CD14-positive monocyte (primary cell): ENCODE measurements at places on chromosomes 1 and 21.

- no peak for DNase-seq
Observed at GRCh38 chr1:98929437-98929836, 75.2 kb downstream of the PLPPR5 start.

DNA sequence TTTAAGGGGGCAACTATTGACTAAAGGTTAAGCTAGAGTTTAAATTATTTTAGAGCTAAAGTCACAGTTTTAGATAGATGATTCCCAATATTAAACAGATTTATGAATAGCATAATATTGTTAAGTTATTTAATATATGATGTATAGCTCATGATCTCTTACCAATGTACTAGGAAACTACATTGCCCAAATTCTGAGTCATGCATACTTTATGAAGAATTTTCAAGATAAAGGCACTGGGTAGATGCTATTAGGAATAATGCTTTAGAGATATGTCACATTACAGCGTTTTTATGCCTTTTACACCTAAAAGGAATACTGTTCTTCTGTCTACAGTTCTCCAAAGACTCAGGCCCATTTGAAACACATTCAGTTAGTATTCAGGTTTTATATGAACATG, 215.1 kb downstream of the NCAM2 start:
- no peak for DNase-seq

DNA sequence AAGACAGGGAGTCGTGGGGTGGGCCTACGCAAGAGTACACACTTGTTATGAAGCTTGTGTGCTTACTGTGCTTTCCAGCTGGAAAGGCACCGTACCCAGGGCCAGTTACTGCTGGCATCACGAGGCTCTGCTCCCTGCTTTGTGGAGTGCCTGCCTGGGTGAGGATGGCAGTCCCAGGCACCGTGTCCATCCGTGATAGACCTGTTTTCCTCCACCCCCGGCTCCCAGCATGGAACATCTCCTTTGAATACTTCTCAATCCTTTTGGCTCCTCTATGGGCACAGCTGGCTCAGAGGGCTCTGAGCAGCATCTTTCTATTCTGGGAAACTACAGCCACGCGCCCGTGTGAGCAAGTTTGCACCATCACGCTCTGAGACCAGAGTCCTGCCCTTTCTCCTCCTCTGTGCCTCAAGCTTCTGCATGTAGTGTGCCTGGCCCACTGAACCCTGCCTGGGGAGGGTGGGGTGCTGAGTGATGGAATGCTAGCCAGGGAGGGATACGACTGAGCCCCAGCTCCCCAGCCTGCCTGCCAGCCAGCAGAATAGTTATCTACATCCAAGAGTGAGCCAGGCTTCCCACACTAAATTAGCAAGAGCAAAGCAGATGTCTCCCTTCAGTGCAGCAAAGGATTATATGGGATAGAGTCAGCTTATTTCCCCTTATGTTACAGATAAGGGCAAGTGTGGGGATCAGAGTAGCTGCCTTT, 7.1 kb upstream of the TNR start:
- no peak for DNase-seq

DNA sequence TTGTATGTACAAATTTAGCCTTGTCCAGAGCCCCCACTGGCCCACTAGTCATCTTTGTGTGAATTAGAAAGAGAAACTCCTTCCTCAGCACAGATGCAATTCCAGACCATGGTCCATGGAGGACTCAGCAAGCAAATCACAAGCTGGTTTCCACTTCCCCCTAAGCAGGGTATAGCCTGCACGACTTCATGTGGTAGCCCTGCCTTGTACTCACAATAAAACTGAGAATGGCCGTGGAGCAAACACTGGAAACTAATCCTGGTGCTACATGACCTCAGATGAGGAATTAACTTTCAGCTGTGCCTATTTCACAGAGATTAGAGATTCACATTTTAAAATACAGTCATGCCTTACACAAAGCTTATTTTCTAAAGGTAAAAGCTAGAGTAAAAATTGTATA, 32.5 kb downstream of the KCNH1 start:
- DNase-seq: no peak

DNA sequence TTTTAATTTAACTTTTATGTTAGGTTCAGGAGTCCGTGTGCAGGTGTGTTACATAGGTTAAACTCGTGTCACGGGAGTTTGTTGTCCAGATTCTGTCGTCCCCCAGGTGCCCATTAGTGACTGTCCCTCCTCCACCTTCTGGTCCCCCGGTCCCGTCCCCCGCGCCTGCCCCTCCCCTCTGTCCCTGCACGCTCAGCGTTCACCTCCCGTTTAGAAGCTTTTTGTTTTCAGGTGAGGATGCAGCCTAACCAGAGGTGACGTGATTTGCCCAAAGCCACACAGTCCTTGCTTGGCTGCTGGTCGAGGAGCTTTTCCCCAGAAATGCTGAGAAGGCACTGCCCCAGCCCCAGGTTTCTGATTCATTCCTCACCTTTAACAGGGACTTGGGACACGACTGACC, 844 bp downstream of the C1orf146 start:
- DNase-seq: no peak

DNA sequence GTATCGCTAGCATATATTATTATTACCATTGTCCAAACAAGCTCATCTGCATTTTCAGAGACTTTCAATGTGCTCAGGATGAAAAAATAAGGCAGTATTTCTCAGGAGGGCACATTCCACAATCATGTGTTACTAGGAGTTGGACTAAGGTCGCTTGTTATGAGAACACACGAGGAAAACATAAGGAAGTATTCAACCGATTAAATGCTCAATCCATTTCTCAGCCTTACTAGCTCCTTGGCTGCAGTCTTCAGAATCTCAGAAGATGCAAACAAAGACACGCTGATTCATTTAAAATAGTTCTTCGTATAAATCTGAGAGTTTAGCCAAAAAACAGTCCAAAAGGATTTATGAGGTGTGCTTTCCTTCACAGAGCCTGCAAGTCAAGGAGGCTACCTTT, 82.0 kb upstream of the JAK1 start:
- no peak for DNase-seq

DNA sequence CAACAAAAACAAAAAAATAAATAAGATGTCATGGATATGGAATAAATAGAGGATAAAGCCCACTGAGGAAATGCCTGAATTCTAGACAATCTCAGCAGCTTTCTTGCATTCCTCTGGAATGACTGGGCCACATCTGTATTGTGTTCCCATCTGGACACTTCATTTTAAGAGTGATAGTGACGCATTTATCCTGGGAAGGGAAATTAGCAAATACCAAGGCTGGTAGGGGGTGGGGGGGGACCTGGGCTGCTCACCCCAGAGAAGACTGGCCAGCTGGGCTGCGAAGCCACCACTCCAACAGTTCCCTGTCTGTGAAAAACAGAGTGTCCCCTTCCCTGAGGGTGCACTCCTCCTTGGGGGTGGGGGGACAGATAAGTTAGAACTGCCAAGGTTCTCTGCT, 106.3 kb downstream of the HIVEP3 start:
- no peak for DNase-seq

DNA sequence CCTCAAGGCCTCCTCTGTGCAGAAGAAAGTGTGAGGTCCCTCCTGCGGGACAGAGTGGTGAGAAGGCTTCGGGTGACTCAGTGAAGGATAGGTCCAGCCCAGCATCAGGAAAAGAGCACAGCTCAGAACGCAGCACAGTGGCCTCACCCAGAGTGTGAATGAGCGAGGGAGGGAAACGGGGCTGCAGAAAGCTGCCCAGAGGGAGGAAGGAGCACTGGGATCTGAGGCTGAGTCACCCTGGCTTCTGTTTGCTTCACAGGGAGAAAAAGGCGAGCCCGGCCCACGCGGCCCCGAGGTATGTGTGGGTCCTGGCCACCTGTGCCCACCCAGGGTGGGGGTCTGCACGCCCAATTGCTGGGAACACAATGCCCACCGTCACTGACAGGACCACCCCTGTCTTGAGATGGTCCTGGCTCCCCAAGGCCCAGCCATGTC, 24.3 kb downstream of the COL6A2 start:
- no peak for DNase-seq

- no peak for DNase-seq
Observed at GRCh38 chr1:14267991-14268390, 330.5 kb upstream of the KAZN start.

- no peak for DNase-seq
Observed at GRCh38 chr1:162857850-162858249, 3.1 kb downstream of the CCDC190 start.

DNA sequence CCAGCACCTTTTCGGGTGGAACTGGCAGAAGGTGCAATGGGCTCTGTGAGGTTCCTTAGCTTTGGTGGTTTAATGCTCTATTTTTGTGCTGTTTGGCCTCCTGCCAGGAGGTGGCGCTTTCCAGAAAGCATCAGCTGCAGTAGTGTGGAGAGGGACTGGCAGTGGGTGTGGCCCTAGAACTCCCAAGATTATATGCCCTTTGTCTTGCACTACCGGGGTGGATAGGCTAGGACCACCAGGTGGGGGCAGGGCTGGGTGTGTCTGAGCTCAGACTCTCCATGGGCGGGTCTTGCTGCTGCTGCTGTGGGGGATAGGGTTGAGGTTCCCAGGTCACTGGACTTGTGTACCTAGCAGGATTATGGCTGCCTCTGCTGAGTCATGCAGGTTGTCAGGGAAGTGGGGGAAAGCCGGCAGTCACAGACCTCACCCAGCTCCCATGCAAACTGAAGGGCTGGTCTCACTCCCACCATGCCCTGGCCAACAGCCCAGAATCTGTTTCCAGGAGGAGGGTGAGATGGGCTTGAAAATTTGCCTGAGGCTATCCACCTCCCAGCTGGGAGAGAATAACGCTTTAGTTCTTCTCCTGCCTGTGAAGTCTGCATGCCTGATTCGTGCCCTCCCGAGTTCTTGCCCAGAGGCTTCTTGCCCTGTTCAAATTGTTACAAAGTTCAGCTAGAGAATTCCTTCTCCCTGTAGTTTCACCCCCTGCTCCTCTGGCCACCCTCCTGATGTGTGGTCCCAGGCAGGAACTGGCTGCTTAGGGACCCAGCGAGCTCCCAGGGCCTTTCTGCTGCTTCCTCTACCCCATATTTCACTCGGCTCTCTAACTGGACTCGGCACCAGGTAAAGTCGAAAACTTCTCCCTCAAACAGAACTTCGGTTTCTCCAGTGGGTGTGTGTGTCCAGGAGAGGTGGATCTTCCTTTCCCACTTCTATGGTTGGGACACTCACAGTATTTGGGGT, 76.5 kb upstream of the BTG3 start:
- peak; percentile 17 for DNase-seq

GRCh38 chr1:239368436-239369109, 17.8 kb upstream of the CHRM3 start:
- DNase-seq: no peak

- DNase-seq: no peak
Observed at GRCh38 chr1:94325377-94326302, 88.3 kb upstream of the ARHGAP29 start.

- DNase-seq: no peak
Observed at GRCh38 chr1:19938472-19938871, 15.1 kb upstream of the PLA2G2E start.

DNA sequence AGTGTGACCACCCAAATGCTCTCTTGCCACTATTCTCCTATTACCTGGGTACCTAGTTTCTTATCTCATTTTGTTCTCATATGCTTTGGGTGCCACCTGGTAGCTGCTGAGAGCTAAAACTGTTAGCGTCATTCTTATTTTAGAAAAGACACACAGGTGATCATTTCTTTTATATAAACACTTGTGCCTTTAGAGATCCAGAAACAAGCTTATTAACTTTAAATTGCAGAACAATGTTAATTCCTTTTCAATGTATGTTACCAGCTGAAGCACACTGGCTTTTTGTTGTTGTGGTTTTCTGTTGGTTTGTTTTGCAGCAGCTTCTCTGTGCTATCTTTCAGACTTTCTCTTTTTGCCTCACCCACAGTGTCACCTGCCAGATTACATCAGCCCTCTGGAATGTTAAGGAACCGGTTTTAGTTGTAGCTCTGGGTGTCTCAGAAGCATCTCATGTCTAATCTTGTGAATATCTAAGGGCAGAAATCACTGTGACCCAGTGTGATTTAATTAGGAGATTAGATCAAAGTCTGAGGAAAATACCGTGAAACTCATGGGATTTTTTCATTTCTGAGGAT, 43.4 kb upstream of the SLC19A2 start:
- no peak for DNase-seq

GRCh38 chr1:31532173-31532572, 44.1 kb upstream of the TINAGL1 start:
- DNase-seq: no peak

- no peak for DNase-seq
Observed at GRCh38 chr1:198660341-198661261, 21.8 kb downstream of the PTPRC start.
